ENCODE measurements at places on chromosomes 2 and 18. TPM values are rescaled to one million over a fixed set of nuclear protein-coding genes. Genes with fewer than 3 reads are reported as not detected.

RMC1 gene
- total RNA-seq, result 14.2 TPM

CCDC88A gene
- total RNA-seq, result 86.5 TPM

SERPINB4 gene
- 0.27 TPM for total RNA-seq

DNA sequence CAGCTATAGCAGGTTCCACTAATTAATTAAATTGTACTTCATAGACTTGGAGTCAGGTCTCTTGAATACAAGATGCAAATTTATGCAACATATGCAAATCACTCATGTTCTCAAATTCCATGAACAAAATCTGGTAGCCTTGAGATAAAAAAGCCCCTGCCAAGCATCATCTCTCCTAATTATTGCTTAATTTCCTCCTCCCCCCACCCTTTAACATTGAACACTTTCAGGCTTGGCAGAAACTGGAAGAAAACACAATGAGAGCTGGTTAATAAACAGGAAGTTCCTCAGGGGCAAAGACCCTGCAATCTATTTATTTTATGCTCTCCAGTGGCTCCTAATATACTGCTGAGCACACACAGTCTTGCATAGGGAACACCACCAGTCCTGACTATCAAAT lies 35.6 kb upstream of the ACVR1 start:
- ATAC-seq, result no peak

- no peak for ATAC-seq
Observed at GRCh38 chr2:104867813-104868504, 14.0 kb downstream of the POU3F3 start.

- ATAC-seq, result no peak
Observed at GRCh38 chr2:223075301-223076270, 23.6 kb downstream of the KCNE4 start.

DNA sequence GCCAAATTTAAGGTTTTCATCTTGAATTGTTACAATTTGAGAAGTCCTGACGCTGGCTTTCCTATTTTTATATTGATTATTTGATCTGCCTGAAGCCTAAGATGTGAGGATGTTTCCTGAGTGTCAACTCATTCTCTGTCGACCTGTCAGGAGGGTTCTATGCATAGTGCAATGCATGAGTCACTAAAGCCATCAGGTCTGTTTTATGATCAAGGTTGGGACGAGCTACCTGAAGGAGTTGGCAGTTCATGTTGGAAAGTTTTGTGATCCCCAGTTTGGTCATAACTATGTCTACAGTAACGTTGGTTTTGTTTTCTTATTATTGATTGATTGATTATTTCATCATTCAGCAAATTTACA lies 71.2 kb downstream of the NABP1 start:
- no peak for ATAC-seq

- ATAC-seq, result no peak
Observed at GRCh38 chr2:242058116-242058680, 188.7 kb downstream of the RTP5 start.
